ENCODE measurements at places on chromosomes 5 and 9.

- DNase-seq: no peak
These were observed 1.1 kb upstream of the APBA1 start for GRCh38 chr9:69673311-69673640.

DNA sequence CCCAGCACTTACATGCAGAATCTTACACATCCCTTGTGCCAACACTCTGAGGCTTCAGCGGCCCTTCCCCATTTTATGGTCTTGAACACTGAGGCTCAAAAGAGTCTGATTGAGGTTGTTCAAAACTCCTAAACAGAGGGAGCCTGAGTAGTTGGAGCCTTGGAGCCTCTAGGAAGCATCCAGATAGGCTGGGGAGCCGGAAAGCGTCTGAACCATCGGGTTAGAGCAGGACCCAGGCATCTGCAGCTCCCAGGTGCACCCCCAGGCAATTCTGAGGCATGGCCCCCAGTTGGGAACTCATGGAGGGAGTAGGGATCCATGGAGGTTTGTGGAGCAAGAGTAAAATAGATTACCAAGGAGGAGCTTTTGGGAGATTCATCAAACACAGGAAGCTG is 3.8 kb downstream of the OLFML2A start:
- DNase-seq: no peak

DNA sequence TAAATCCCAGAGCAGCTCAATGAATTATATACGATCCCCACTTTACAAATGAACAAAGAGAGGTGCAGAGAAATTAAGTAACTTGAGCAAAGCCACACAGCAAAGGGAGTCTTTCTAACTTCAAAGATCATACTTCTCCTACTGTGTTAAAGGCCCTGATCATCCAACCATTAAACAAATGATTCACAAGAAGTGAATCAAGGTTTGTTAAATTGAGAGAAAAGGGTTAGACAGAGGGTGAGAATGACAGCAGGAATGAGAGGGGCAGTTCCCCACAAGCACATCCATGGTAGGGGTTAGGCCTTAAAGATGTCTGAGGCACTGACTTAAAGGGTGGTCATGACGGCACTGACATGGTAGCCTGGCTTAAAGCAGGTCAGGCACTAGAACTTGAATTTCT is 10.7 kb downstream of the IDNK start:
- DNase-seq: no peak

- no peak for DNase-seq
These were observed 245.7 kb upstream of the IRX1 start for GRCh38 chr5:3349704-3350565.

DNA sequence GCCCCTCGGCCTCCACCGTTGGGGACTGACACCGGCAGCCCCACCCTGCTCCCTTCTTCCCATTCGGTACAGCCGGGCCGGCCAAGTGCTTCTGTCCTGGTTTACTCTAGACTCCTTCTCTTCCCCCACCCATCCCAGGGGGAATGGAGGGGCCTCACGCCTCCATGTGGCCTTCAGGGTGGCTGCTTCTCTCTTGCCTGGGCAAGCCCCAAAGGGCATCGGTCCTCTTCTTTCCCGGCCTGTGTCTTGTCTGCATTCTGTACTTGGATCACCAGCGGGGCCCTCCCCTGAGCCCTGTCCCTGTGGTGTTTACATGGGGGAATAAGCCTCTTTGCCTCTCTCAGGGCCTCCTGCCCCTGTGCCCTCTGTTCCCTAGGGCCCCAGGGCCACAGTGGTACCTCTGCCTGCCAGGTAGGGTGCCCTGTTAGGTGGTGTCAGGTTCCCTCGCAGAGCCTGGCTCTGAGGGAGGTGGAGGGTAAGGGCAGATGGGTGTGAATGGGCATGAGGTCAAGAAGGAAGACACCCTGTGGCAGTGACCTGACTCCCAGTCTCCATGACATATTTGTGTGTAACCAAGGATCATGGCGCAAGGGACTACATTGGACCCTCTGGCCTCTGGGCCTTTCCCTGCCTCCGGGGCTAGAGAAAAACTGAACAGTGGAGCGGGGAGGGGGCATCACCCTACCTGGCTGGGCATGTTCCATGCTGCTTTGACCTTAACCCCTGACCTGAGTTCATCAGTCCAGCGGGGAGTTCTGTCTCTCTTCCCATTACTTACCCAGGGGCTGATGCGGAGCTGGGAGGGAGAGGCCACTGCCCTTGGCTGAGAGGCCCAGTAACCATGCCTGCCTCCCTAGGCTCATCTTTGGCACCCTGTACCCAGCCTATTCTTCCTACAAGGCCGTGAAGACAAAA is 1.6 kb downstream of the REEP2 start:
- no peak for DNase-seq

DNA sequence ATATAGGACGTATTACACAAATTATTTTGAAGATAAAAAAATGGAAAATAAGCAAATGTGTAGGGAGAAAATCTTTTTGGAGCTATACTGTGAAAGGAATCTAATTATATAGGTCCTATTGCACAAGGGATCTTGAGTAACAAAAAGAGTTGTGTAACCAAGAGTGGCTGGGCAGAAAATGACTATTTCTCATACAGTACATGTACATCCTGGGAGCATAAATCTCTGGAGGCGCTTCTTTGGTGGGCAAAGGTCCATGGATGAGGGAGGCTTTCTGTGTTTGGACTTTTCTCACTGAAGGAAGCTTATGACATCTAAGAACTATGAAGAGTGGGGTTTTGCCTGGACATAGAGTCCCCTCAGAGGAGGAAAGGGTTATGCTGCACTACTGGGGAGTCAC is 29.8 kb downstream of the ANKS6 start:
- DNase-seq: no peak

Measured in HCT116 (cell line).